Stimulated activated CD4-positive, alpha-beta T cell treated with anti-CD3 and anti-CD28 coated beads, Interleukin-2, amount 100 ng/mL, for 24 hours (primary cell): ENCODE measurements at places on chromosomes 4 and X.

DNA sequence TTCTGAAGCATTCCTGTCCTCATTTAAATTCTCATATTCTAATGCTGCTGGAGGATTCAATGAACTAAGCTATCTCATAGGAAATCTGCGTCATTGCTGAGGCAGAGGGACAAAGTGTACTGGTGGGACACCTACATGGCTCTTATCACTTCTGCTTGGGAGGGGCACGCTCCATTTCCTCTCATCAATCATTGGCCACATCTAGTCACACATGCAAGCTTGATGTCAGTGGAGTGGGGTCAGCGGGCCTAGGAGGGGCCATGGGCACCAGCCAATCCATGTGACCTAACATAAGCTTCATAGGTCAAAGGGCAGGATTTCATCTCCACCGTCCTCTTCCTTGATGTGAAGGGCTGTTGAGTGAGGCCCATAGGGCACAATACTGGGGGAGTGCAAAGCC lies 21.4 kb downstream of the BEX3 start:
- no peak for DNase-seq

DNA sequence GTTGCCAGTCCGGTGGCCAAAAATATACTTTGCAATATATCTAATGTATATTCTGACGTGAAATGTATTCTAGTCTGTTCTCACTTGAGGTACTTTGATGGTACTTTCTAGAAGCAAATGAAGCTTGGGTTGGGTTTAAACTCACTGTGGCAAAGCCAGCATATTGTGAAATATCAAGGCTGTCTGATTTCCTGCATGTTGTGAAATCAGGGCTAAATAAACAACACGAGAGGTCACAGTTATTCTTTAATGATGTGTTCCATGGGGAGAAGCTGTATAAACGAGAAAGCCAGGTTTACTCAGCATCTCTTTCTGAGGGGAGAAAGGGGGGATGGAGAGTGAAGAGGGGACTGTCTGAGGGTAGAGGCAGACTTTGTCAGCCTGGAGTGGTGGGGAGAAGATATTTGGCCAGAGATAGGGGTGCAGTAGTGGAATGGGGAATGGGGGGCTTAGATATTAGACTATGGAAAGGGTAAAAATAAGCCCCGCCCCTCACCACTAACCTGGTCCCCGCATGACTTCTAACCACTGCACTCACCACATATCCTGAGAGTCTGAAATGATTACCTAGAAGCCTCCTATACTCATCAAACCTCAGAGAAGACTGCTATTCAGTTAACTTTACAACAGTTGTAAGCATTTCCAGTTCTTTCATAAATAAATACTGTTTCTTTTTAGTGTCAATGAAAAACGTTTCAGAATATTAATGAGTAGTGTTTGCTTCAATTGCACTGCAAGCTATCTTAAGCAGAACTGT lies 5.9 kb upstream of the SCARB2 start:
- DNase-seq = no peak

DNA sequence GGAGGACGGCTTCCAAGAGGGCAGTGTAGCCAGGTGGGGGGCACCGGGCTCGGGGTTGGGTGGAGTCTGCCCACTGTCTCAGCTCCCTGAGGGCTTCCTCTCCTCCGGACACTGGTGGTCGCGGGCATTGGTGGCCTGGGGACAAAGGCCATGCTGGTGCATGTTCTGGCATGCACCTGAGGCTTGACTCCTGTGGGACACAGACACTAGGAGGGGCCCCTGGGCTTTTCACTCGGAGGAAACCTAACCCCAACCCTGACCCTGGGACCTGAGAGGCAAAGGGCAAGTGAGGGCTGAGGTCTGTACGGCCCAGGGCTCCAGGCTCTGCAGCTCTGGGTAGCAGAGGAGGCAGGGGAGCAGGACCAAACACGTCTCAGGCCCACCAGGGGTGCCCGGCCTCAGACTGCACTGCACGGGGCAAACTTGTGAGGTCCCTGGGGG lies 22.3 kb upstream of the FGFR3 start:
- DNase-seq = no peak

DNA sequence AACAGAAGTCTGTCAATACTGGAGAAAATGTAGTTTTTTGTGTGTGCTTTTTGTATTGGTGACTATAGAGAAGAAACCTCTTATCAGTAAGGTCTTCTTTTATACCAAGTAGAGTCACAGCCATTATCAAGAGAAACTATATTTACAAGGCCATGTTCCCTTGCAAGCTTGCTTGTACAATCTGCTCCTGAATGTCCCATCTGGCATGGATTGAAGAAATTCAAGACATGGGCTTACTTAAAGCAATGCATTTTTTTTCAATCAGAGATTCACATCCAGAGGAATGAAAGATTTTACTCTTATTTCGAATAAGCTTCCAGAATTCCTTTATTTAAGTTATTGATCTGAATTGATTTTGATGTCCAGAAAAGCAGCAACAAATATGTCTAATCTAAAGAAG lies 537.3 kb upstream of the RPS6KA3 start:
- DNase-seq = no peak

- no peak for DNase-seq
Measured at GRCh38 chr4:126916626-126917140, 716.1 kb upstream of the INTU start.

GRCh38 chr4:136573460-136573859 lies 958.8 kb downstream of the PCDH18 start:
- no peak for DNase-seq
